ENCODE measurements at places on chromosomes 3 and 15.
A peak's percentile ranks its signal among the peaks of the same experiment; 100 is the strongest.

DNA sequence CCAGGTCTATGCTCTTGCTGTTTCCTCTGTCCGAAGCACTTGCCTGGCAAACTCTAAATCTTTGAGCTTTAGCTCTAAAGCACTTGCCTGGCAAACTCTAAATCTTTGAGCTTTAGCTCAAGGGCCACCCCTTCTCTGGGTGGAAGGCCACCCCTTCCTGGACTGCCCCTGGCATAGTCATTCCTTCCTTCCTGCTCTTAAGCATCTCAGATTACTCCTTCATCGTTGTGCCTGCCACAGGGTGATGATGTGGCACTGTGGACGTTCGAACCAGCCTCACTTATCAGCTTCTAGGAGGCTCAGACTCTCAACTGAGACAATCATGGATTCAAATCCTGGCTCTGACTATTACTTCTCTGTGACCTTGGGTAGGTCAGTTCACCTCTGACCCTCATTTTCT lies 10.5 kb upstream of the CRABP1 start:
- no peak for DNase-seq

DNA sequence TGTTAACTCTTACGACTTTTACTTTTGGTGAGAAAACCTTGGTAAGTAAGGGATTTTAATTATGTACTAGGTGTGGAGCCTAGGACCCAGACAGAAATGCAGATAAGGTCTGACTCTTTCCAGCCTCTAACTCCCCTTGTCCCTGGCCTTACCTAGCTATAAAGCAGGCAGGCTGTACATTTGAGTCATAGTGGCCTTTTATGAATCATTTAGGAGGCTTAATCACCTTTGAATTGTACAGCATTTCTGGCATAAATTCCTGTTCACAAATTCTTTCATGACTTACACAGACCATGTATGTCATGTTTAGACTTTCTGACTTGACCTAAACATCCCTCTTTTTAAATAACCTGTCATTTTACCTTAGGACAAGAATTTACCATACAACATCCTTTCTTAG lies 47.4 kb downstream of the CHCHD4 start:
- no peak for DNase-seq

GRCh38 chr3:70855149-70855548 lies 542.7 kb upstream of the MDFIC2 start:
- no peak for DNase-seq

DNA sequence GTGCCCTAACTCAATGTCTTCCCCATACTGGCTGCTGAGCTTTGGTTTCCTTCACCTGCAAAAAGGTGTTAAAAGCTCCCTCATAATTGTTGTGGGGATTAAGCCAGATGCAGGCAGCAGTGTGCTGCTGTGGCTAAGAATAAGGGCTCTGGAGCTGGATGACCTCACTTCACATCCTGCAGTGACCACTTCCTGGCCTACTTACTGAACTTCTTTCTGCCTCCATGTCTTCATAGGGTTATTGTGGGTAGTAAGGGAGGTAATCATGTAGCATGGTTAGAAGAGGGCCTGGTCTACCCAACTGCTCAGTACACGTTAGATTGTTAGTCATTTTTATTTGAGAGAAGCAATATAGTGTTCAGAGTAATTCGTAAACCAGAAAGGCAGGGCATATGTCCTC lies 18.4 kb downstream of the GYG1 start:
- DNase-seq, result no peak

- DNase-seq, result no peak
Measured at GRCh38 chr15:94582368-94582767, 351.0 kb downstream of the MCTP2 start.

GRCh38 chr3:187227658-187228258 lies 30.5 kb downstream of the RTP1 start:
- no peak for DNase-seq

DNA sequence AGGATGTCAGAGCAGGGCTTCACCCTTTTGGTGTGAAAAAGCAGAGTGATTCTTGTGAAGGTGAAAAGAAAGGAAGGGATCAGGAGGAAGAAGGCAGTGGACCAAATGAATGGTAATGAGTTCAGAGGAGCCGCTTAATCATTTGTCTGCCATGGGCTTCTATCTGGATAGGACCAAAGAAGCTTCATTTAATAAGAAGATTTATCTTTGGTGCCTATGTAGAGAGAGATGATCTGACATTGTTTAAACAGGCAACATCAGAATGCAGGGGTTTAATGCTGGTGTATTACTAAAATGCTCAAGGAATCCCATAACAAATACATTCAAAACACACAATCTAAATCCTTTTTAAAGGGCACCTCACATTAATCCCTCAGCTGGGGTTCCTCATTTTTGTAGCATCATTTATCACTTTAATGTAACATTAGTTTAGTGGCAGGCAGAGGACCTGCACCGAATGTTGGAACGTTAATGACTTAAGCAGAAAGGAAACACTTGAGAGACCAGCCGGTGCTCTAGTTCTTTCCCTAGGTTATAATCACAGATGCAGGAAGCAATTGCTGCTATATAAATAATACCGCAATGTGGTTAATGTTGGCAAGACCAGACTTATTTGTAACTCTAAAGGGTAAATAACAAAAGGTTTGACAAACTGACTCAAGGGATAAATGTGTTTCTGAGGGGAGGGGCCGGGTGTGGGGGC lies 27.9 kb upstream of the IL1RAP start:
- no peak for DNase-seq

DNA sequence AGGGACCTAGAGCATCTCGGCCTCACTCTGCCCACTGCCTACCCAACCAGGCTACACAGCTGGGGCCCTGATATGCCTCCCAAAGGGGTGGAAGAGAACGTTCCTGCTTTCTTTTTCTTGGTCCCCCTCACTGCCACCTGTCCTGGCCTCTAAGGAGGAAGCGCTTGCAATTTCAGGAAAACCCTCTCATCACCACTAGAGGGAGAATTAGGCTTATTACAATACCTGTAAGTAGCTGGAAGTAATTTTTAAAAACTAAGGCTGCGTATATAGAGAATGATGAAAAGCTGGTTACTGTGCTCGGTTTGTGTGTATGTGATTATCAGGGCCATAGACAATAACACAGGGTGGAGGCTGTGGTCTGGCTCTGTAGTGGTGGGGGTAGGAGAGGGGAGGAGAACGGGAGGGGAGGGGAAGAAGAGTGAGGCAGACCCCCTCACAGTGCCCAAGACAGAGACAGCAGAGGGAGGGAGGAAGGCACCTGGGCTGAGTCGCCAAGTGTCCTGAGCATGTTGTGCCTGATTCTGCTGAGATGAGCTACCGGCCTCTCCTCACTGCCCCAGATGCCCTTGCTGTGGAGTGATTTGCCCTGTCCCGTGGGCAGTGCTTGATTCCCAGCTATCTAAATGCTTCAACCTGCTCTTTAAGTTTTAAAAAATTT lies 3.3 kb downstream of the GABRG3 start:
- DNase-seq, result no peak

- no peak for DNase-seq
Measured at GRCh38 chr15:72616491-72617210, 37.8 kb upstream of the GOLGA6B start.

DNA sequence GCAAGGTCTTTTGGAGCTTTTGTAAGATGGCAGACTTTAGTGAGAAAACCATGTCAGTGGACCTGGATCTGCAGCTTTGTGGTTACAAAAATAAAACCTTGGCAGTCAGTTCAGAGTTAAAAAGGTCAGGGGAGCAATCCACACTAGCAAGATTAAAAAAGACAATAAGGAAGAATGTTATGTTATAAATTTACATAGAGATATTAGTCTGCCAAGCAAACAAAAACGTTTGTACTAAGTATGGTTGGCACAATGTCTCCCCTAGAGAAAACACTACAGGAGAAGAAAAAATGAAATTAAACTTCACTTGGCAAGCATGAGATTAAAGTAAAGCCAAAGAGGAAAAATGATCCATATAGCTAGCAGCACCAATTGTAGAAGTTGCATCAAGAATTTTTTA lies 205.0 kb downstream of the LSAMP start:
- no peak for DNase-seq

DNA sequence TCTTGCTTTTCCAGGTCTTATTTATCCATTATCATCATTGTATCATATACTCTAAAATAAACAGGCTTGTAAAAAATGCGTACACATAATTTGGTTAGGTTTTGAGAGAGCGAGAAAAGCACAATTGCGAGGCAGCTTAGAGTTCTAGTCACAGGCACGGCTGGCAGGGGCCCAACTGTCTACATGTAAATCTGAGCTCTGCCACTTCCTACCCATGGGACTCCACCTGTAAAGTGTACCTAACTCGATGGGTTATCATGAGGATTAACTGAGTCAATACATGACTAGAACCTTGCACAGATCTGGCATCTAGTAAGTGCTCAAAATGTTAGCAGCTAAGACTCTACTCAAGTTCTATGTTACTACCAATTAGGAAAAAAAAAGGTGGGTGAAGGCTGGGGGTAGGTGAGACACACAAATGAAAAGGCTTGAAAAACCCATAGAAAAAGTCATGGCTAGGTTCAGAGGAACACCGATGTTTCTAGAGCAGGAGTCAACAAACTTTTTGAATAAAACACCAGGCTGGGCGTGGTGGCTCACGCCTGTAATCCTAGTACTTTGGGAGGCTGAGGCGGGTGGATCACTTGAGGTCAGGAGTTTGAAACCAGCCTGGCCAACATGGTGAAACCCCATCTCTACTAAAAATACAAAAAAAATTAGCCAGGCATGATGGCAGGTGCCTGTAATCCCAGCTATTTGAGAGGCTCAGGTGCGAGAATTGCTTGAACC lies 36.2 kb downstream of the GLB1 start:
- DNase-seq, result peak; percentile 4

DNA sequence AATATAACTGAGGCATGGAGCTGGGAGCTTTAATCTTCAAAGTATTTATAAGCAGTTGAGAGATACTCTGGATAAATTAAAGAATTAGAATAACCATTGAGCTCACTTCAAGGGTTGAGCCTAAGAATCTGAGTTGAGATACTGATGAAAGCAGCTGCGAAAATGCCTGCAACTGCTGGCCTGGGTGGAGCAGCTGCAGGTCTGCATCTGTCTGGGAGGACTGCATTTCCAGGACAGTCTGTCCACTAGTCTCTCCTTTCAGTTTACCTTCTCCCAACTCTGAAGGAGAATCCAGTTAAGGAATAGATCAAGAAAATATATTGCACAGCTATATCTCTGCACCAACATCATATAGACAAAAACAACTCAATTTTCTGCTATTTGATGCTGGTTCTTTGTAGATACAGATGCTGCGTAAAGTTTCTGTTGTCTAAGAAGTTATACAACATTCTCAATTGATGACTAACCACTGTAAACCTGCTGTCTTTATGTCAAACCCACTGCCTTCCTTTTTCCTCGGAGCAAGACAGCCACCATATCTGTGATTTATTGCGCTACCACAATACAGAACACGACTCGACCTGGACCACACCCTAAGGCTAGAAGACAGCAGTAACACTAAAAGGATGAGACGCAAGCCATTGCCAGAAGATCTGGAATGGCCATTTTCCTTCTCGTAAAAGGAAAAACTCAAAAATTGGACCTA lies 245.1 kb downstream of the MAGI1 start:
- DNase-seq, result no peak

DNA sequence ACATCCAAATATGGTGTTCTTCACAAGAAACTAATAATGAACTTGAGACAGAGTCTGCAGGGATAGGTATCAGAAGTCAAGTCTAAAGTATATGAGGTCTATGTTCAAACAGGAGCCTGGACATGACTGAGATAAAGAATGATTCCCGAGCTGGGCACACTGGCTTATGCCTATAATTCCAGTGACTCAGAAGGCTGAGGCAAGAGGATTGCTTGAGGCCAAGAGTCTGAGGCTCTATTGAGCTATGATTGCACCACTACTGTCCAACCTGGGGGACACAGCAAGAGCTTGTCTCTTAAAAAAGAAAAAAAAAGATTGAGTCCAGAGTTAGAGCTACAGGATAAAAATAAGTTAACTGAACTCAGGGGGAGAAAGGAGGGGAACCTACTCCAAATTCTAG lies 246.5 kb downstream of the LRRN1 start:
- DNase-seq, result no peak

- no peak for DNase-seq
Measured at GRCh38 chr15:26374806-26375205, 398.1 kb downstream of the GABRB3 start.

GRCh38 chr3:10876661-10877060 lies 60.6 kb downstream of the SLC6A11 start:
- no peak for DNase-seq

DNA sequence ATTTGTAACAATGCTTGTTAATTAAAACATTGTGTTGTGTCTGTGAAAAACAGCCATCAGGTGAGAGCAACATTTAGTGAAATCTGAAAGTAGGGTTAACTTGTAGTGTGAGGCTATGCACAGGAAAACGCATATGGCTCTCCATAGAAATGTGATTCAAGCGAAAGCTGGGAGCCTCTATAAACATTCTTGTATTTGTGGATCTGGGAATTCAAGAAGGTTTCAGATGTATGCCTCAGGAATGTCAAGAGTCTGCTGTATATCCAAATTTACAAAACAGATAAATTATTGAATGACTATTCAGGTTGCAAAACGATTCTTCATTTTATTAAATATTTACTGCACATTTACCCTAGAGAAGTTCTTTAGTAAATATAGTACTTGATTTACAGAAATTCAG lies 166.0 kb downstream of the THSD4 start:
- DNase-seq, result no peak

GRCh38 chr3:14132120-14132519 lies 7.3 kb downstream of the TMEM43 start:
- no peak for DNase-seq

DNA sequence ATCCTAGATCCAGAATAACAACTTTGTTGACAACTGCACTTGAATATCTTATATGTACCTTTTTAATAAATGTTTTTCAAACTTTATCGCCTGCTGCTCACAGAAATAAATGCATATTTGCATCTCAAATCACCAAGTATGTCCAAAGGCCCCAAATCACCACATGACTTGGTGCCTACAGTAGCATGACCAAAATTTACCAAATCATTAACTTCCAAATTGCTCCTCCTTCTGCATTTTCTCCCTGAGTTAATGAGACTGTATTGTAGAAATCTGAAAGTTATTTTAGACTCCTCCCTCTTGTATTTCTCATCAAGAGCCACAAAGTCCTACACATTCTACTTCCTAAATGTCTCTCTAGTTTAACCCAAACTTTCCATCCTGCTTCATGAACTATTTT lies 635.5 kb upstream of the NAALADL2 start:
- no peak for DNase-seq
